Stimulated activated CD8-positive, alpha-beta memory T cell treated with anti-CD3 and anti-CD28 coated beads, Interleukin-12 subunit alpha, Interleukin-12 subunit beta, amount 100 ng/mL, for 1 hour (primary cell): ENCODE measurements at places on chromosomes 4 and X.

DNA sequence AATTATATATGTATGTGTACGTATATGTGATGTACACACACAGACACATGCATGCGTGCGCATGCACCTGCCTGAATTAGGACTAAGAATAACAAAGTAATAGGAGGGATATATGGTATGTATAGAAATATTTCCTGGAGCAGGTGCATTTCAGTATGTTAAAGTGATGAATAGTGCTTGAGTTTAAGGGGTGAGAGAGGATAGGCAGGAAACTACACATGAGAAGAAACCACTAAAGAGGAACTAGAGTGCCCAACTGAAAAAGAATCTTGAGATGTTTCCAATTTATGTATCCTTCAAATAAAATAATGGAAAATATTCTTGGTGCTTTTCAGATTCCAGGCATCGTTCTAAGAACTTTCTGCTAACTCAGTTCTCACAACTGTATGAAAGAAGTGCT lies 52.6 kb upstream of the UNC5C start:
- DNase-seq, result no peak

- DNase-seq, result no peak
These were observed 112.1 kb downstream of the TTC29 start for GRCh38 chr4:146833530-146833929.

DNA sequence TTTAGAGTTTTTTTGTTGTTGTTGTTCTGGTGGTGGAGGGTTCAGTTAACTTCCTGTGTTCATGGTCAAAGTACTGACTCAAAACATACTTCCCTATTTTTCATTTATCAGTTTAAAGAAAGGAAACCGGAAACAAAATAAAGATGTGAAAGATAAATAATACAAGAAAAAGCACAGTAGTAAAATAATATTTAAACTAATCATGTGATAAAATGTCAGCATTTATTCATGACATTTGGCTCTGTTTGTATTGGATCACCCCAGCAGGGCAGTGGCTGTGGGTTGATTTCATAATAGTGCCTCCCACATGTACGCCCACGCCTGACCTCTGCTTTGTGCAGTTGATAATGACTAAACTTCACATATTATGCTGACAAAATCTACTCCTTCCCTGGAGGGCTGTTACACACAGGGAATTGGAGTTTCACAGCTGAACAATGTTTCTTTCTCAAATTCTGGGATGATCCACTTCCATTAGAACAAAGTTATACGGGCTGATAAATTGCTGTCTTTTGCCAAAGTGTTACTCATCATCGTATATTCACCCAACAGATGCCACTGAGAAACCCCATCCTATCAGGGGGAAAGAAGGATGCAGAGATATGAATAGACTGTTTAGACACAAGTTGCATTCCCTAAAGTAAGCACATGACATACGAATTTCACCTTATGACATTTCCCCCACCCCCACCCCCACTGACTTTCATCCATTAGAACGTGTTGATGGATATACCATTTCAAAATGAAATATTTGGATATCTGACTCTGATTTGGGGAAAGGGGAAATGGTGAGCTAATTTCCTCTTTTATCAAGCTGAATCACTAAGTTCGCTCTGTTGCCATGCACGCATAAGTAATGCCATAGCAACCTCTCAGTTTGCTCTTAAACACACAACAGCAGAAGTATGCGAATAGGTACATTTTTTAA lies 48.3 kb downstream of the AMELX start:
- DNase-seq, result no peak

GRCh38 chr4:15320121-15320678 lies 107.6 kb upstream of the C1QTNF7 start:
- DNase-seq, result no peak

- peak; percentile 52 for DNase-seq
These were observed 421 bp downstream of the MECP2 start for GRCh38 chrX:154097003-154097588.

DNA sequence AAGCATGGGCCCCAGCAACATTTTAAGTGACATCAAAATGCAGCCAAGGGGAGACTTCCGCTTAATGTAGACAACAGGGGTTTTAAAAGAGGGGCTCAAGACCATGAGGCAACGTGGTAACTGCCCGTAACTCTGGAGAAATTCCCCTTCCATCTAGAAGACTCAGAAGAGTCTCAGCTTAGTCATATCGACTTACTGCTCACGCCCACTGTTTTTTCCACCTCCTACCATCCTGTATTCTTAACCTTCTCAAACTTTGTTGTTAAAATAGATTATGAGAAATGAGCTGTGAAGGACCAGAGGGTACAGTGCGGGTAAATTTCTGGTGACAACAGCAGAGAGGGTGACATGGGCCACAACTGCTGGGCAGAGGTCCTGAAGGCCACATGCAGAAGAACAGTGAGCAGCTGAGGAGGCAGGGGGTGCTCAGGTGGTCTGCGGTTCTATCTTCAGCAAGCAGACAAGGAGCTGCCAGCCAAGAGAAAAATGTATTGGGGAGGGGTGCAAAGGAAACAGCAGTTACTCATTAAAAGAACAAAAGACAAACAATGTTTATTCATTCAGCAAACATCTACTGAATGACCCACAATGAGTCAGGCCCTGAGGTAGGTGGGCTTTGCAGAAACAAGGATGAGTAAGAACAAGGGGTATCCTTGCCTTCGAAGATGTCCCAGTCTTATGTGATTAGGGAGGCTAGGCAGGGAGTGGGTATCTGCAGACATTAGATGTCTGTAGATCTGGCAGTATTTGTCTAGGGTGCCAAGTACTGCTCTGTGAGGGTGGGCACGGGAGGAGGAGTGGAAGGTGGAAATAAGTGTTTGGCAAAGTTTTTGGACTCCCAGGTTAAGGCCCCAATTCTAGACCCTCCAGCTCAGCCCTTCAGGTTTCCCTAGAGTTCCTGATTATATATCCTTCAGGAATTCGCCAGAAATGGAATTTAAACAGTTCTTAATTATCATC lies 175.3 kb downstream of the TSPAN5 start:
- no peak for DNase-seq

- no peak for DNase-seq
These were observed 110.1 kb downstream of the ANAPC4 start for GRCh38 chr4:25487155-25487554.

DNA sequence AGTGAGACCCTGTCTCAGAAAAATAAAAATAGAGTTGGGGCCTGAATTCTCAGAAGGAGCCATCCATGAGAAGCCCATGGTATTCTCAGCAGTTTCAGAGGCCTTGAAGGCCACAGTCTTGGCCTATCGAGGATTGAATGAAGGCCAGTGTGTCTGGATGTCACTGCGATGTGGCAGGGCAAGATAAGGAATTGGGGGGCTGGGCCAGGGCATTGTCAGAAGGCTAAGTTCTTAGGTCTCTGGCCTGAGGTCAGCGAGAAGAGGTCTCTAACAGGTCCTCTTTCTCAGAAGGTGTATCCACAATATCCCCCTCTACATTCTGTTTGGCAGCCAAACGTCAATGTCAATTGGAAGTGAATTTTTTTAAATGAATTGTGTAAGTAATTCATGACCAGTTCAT lies 5.7 kb downstream of the ZNF275 start:
- no peak for DNase-seq

DNA sequence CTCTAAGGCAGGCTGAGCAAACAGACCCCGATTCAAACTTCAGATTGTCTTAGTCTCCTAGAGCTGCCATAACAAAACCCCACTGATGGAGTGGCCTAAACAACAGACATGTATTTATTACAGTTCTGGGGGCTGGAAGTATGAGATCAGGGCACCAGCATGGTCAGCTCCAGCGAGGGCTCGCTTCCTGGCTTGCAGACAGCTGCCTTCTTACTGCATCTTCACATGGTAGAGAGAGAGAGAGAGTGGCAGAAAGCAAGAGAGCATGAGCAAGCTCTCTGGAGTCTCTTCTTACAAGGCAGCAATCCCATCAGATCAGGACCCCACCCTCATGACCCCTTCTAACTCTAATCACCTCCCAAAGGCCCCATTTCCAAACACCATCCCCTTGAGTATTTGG lies 22.3 kb upstream of the SORCS2 start:
- DNase-seq, result no peak

GRCh38 chr4:102868153-102868780 lies 525 bp upstream of the CISD2 start:
- no peak for DNase-seq

GRCh38 chrX:8083286-8083685 lies 87.8 kb downstream of the VCX2 start:
- DNase-seq, result no peak

GRCh38 chr4:46648088-46648744 lies 258.3 kb upstream of the GABRA2 start:
- no peak for DNase-seq

DNA sequence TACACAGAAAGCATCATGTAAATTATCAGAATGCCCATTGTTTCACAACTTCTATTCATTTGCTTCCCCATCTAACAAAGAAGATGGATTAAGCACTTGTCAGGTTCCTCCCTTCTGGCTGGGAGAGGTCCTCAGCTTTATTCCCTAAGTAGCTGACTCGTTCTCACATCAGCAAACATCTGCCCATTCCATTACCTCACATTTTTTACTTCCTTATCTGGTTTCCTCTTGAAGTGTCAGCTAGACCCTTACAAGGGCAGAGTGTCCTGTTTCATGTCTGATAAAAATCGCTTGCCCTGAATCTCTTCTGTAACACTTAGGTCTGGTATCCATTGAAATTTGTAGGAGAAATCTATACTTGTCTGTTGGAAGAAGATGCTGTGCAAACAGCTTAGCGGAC lies 34.7 kb downstream of the TMPRSS11A start:
- DNase-seq, result no peak

DNA sequence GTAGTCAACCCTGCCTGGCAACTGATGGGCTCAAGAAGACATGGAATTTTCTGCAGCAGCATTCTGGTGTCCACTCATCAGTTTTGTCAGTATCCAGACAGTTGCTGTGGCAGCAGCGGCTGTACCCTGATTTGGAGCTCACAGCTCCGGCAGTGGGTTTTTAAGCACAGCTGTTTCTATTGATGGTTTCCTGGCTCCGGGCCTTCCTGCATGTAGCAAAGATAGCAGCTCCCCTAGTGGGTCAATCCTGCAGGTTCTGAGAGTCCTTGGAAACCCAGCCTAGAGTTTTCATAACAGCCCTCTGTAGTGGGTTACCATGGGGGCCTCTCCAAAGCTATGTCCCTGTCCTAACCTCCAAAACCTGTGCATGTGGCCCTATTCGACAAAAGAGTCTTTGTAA lies 84.0 kb upstream of the ATP6AP2 start:
- DNase-seq, result no peak

- no peak for DNase-seq
These were observed 23.2 kb downstream of the TMSB4X start for GRCh38 chrX:12997906-12998687.

GRCh38 chr4:24845902-24846301 lies 50.5 kb downstream of the SOD3 start:
- no peak for DNase-seq

DNA sequence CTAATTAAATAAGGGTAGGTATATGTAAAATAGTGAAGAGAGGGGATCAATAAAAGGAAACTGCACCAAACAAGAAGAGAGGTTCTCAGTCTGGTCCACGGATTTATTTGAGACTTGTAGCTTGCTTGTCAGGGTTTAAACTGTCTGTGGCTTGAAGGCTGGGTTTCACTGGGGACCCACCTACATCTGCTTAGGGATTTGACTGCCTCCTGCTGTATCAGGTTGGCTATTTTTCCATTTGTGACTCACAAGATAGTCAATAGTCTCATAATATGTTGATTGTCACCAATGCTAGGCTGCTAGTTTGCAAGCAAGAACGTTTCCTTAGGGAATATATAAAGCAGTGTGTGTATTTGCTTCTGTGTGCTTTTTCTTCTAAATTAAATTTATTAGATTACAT lies 1950.7 kb upstream of the IGFBP7 start:
- no peak for DNase-seq

DNA sequence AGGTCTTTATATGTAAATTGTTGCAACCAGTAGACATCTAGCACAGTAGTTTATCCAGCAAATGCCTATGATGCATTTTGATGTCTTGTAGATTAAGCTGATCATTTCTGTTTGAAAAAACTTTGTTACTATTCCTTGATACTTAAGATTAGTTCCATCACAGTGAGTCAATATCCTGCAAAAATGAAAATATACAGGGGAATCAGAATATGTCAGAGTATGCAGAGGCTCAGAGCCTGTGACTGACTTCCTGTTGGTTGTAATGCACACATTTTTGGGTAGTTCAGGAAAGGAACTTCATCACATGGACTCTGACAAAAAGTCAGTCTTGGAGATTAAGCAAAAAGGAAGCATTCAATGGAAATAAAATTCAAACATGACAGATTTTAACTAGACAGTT lies 815.5 kb downstream of the FAT4 start:
- no peak for DNase-seq

- DNase-seq, result no peak
These were observed 1.5 kb upstream of the EIF1AX start for GRCh38 chrX:20143111-20143510.

DNA sequence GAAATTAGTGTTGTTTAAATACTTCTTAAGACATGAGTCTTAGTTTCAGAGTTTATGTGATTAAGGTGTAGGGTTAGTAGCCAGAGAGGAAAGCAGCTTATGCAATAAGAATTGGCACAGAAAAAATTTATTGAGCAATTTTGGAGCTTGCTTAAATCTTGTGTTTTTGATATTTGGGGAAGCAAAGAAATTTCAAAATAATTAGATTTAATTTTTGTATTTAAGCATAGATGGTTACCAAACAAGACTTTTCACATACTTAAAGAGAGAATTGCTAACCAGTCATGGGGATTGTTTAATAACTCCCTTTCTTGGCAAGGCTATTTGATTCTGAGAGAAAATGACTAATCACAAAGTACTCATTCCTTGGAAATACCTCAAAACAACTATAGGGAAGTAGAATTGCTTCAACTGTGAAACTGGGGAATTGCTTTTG lies 202.0 kb upstream of the GRID2 start:
- DNase-seq, result no peak

- no peak for DNase-seq
These were observed 91.8 kb downstream of the SHISA3 start for GRCh38 chr4:42489095-42489494.

- no peak for DNase-seq
These were observed 45.1 kb downstream of the ARHGEF9 start for GRCh38 chrX:63739885-63740284.

GRCh38 chrX:2561456-2561855 lies 60.7 kb upstream of the DHRSX start:
- no peak for DNase-seq

GRCh38 chr4:110211007-110211769 lies 12.8 kb upstream of the ELOVL6 start:
- no peak for DNase-seq

- DNase-seq, result peak; percentile 44
These were observed 26.7 kb downstream of the HTT-AS start for GRCh38 chr4:3047464-3048286.

DNA sequence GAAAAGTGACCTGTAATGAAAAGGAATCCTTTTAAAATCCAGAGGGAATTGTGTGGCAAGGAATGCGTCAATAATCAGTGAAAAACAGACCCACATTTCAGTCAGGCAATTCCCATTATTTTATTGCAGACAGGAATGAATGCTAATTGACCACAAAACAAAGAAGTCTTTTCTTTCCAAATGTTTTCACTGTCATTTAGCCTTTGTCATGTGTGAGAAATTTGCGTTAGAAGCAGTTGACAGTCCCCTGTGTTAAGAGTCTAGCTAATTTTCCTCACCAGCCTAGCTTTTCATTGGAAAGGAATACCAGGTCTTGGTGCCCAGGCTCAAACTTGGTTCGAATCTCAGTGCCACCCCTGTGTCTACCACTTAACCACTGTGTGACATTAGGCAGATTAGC lies 83.4 kb downstream of the KIT start:
- DNase-seq, result no peak

GRCh38 chr4:188016754-188017153 lies 21.2 kb downstream of the ZFP42 start:
- DNase-seq, result no peak
